Karpas-422 (cell line): ENCODE measurements at places on chromosomes 2 and 18. TPM values are rescaled to one million over a fixed set of nuclear protein-coding genes. Genes with fewer than 3 reads are reported as not detected.

DNA sequence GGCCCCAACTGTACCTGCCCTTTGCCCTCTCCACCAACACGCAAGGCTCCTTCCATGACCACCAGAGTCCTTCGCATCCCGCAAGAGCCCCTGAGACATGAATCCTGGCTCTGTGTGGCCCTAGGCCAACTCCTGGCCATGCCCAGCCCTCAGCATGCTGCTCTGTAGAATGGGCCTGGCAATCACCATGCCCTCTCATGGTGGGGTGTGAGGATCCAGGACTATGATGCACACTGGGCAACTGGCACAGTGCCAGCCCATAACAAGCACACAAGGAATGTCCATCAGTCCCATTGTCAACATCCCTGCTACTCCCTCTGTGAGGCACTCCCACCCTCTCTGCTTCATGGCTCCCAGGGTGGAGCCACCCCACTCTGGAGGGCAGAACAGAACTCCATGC, 44.7 kb downstream of the FER1L5 start:
- DNase-seq, result no peak

DNA sequence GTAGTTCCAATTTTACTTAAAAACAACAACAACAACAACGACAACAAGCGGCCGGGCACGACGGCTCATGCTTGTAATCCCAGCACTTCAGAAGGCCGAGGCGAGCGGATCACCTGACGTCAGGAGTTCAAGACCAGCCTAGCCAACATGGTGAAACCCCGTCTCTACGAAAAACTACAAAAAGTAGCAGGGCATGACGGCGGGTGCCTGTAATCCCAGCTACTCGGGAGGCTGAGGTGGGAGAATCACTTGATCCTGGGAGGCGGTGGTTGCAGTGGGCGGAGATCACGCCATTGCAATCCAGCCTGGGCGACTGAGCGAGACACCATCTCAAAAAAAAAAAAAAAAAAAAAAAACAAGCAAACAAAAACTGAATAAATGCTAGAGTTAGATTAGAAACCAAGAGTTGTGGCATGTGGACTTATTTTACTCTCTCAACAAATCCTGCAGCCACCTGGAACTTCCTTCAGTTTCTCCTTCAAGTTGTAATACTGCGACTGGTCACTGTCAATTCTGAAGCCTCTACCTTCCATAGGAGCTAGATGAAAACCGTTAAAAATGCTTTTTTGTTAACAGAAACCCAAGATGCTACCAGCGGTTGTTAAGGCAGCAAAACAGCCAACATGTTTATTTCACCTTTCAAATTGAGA, 1.3 kb downstream of the ATP5F1A start:
- no peak for DNase-seq

- DNase-seq, result no peak
Measured at GRCh38 chr2:170282851-170283250, 104.9 kb downstream of the MYO3B start.

DNA sequence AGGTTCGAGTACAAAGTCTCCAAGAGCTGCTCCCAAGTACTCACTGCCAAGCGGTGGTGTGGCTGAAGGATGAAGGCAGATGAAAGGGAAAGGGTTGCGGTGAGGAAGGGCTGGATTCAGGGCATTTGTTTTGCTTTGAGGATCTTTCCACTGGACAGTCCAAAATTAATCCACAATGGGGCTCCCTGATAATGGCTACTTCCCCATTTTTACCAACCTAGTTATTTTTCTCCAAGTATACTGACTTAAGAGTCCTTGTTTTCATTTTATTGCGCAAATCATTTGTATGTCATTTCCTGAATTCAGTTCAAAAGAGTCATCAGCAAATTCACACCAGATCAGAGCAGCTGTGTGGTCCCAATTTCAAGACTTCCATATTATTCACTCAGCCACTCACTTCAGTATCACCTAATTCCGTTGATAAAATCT, 464 bp upstream of the SESTD1 start:
- no peak for DNase-seq

GRCh38 chr18:59123588-59124369, 15.9 kb upstream of the SEC11C start:
- DNase-seq, result no peak

GRCh38 chr2:64632835-64633819, 20.6 kb downstream of the SERTAD2 start:
- DNase-seq, result no peak

GRCh38 chr2:43737097-43737854, 36.6 kb upstream of the DYNC2LI1 start:
- DNase-seq, result no peak

DNA sequence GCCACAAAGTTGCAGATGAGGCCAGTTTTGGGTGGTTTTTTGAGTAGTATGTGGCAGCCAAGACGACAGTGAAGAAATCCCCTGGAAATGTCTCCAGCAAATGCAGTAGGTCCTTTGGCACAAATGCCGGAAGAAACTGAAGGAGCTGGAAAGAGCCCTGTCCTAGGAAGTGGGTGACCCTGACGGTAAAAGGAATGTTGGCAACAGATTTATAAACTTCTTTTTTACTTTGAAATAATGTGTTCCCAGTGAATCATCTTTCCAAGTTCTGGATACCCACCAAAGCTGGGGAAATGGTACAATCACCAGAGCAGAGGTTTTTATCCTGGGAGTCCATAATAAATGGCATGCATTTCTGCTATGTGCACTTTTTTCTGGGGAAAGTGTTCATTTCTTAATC, 112.9 kb downstream of the CSRNP3 start:
- DNase-seq, result no peak

DNA sequence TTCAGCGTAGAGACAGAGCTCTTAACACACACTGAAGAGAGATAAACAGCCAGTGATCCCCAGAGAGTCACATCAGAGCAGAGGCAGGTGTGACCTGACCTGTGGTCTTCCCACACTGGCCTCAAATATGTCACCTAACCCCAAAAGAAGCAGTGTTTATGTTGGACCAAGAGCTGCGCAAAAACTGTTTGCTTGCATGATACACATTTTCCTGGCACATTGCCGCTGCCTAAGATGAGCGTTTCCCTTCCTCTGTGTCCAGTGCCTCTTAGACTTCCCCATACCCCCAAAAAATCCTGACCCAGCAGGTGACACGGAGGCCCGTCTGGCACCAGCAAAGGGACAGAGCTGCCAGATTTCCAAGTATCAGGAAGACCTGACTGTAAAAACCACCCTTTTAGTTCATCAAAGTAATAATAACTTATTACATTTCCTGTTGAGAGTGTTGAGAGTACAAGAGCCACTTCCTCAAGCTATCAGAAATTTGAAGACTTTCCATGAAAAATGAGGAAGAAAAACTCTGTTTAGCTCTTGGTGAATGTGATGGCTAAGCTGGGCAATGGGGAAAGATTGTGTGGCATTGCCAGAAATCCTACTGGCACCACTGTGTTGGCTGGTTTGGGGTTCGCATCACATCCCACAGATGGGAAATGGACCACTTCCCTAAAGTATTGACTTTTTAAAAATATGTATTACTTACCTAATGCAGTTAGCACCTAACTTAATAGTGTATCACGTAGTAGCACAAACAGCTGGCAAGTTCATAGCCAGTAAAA, 6.7 kb downstream of the TNFRSF11A start:
- DNase-seq, result no peak

The GAD1 gene
- total RNA-seq, result 7.1 and 7.7 TPM in 2 replicates

The SRD5A2 gene
- 0.04 TPM in 2 replicates for total RNA-seq
